ENCODE measurements at places on chromosomes 11 and 22. TPM values are rescaled to one million over a fixed set of nuclear protein-coding genes. Genes with fewer than 3 reads are reported as not detected.

GRCh38 chr11:112745973-112746372 lies 215.2 kb upstream of the NCAM1 start:
- no peak for DNase-seq

DNA sequence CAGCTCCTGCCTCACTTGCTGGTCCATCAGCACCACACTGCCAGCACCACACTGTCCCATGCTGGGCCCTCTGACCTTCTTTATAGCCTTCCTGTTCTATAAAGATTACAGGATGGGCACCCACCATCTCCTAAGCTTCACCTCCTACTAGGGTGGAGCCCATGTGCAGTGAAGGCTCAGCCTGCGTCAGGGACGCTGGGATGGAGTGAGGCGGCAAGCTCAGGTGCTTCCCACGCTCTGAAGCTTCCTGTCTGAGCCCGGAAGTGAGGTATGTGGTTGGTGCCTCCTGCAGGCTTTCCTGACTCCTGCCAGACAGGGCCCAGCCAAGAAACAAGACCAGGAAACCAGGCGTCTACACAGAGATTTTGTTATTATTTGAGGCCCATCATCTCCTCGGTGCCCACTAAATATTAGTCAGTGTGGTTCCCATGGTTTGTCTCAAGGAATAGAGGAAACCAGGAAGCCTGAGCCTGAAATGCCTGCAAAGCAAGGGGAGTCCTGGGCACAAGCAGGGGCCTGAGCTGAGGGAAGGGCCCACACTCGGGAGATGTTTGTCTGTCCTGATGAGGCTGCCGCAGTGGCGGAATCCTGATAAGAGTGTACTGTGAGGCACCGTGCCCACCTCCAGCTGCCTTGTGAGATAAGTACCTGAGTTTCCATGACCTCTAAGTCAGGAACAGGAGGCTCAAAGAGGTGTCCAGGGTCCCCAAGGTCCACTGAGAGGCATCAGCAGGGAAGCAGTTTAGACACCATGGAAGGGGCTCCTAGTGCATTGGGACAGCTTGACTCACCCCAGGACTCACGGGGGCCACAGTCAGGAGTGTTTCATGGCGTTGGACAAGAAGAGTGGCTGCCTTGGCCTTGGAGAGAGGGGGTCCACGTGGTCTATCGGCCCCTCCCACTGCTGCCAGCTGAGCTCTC lies 22.0 kb downstream of the RSPH14 start:
- DNase-seq: no peak

DNA sequence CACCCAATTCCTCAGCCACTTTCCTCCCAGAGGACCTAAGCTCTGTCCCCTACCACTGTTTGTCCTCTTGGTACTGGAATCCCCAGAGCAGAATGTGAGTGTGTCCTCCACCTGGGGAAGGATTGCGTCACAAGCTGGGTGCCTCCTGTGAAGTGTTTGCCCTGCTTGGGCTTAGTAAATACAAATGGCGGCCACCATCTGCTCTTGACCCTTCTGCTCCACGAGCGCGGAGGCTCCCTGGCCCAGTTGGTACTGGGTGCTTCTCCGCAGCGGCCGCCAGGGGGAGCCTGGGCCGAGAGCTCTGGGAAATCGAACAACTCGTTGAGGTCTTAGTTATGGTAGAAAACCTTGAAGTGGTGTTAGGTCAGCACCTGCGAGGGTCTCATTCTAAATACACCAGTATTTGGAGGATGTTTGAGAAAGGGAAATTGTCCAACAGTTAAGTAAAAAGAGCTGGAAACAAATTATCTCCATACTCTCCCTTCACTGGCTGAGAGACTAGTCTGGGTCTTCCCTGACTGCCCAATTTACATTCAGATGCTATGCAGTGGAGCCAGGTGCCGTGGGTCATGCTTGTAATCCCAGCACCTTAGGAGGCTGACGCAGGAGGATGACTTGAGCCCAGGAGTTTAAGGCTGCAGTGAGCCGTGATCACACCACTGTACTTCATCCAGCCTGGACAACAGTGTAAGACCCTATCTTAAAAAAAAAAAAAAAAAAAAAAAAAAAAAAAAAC lies 74.6 kb upstream of the TEAD1 start:
- DNase-seq: no peak

The MS4A12 gene
- not detected for total RNA-seq

DNA sequence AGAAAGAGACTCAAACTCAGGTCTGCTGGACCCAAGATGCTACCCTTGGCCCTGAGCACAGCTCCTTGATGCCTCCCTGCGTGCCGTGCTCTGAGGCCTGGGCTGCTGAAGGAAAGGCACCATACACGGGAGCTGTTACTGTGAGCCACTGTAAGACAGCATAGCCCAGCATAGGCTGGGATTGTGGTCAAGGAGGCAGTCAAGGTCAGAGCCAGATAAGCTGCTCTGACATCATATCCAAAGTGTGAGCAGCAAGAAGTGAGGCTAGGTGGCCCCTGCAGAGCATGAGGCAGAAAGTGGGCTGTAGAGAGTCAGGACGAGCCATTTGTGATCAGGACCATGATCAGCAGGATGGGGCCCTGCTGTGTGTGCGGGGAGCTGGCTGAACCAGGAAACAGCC lies 7.7 kb downstream of the SLC22A8 start:
- no peak for DNase-seq

The RAG2 gene
- 0.30 TPM for total RNA-seq

The MMP11 gene
- 4.9 TPM for total RNA-seq

The IL17REL gene
- total RNA-seq: not detected

- no peak for DNase-seq
Observed at GRCh38 chr22:33038836-33039235, 19.3 kb downstream of the SYN3 start.

DNA sequence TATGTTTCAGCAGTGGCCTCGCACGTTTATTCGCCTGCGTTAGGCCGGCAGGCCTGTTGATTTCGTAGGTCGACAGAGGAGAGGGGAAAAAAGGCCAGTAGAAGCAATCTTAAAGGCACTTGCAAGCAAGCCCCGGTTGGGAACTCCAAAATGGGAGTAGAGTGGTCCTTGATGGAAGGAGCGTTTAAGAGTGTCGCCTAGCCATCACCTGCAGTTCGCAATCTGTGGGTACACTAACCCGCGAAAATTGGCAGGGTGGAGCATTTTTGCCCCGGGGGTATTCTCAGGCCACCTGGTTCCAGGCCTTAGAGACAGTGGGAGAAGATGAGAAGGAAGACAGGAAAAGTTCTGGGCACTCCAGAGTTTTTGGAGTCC lies 1.1 kb downstream of the EWSR1 start:
- DNase-seq: no peak

DNA sequence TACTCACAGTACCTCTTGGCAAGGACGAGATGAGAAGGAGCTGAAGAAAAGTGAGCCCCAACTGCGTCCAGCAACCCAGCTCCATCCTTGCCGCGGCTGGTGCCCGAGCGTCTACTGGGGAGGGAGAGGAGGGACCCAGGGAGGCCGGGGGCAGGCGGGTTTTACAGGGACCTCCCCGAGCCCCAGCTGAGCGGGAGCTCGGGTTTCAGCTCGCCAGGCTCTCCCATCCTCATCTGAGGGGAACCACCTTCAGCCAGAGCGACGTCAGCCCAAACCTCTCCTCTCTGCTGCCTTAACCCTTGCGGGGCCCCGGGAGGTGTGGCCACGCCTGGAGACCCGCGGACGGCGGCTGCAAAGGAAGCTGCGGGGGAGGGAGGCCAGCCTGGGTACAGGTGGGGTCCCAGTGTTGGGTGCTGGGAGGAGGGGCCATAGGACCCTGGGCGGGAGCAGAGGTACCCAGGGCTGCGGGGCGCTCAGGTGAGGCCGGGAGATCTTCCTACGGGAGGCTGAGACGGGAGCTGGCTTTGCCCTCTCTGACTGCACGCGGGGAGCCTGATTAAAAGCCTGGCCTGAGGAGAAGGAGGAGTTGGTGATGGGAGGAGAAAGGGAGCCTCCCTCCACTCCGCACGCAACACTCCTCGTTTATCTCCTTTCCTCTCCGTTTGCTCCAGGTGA lies at the start of gene PAMR1:
Gene PAMR1, minus strand, starts transcription at position 116 of the 675 bp plus-strand sequence. Its CDS starts 31 bp downstream, at position 85.
- peak; percentile 30 for DNase-seq

DNA sequence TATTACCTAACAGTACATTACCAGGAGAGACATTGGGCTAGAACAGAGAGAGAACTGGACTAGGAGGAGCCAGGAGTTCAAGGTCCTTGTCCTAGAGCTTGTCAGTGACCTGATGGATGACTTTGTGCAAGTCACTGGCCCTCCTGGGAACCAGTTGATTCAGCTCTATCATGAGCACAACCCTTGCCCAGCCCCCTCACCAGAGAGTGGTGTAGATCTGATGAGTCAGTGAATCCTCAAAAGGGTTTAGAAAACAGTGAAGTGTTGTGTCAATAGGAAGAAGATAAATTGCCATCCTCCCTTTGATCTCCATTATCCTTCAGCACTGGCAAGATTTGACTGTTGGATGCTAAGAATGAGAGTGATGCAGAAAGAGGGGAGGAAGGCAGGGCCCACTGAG lies 24.3 kb downstream of the NEU3 start:
- DNase-seq: no peak

- peak; percentile 72 for DNase-seq
Observed at GRCh38 chr11:120184371-120184945, 26.4 kb upstream of the OAF start.

GRCh38 chr11:614623-615503 lies 887 bp downstream of the IRF7 start:
- DNase-seq: no peak

GRCh38 chr11:72826191-72826941 lies 12.2 kb downstream of the ATG16L2 start:
- no peak for DNase-seq

GRCh38 chr11:2612884-2613571 lies 86.8 kb downstream of the KCNQ1OT1 start:
- DNase-seq: no peak

- DNase-seq: no peak
Observed at GRCh38 chr22:42788466-42788865, 67.8 kb upstream of the A4GALT start.

The UCP3 gene
- total RNA-seq: 0.39 TPM

GRCh38 chr11:11089805-11090204 lies 232.0 kb upstream of the ZBED5 start:
- DNase-seq: no peak

- peak; percentile 49 for DNase-seq
Observed at GRCh38 chr11:118609380-118610224, 2.2 kb downstream of the PHLDB1 start.

- no peak for DNase-seq
Observed at GRCh38 chr11:45995342-45995734, 72.9 kb downstream of the LARGE2 start.

DNA sequence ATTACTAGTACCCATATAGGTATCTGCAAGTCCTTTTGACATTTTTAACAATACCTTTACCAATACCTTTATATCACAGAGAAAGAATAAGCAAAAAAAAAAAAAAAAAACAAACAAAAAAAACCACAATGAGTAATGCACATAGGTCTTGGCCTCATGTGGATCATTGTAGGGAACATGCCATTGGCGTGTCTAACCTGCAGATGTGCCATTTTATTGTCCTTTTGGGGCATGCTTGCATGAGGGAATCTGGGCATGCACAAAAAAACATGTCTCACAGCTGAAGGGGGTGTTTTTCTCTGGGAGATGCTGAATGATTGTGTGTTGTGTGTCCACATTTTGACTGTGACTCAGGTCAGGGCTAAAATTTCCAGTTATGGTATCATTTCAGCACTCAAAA lies 361.6 kb downstream of the GUCY1A2 start:
- DNase-seq: no peak

GRCh38 chr11:110948112-110948511 lies 235.9 kb upstream of the ARHGAP20 start:
- DNase-seq: no peak

- no peak for DNase-seq
Observed at GRCh38 chr11:80722629-80723028, 1281.8 kb upstream of the TENM4 start.

- DNase-seq: no peak
Observed at GRCh38 chr11:103893371-103893770, 143.1 kb upstream of the DDI1 start.

DNA sequence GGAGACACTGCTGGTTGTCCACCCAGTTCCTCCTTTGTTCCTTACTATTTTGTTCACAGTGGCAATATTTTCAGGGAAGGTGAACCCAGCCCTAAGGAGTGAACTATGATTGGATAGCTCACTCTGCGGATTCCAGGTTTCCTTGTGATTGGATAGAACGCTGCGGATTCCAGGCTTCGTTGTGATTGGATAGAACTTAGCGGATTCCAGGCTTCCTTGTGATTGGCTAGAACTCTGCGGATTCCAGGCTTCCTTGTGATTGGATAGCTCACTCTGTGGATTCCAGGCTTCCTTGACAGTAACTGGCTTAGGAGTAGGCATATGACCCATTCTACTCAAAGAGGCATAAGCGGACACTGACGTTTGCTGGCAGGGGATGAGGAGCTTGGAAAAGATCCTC lies 28.6 kb upstream of the ADA2 start:
- DNase-seq: no peak

DNA sequence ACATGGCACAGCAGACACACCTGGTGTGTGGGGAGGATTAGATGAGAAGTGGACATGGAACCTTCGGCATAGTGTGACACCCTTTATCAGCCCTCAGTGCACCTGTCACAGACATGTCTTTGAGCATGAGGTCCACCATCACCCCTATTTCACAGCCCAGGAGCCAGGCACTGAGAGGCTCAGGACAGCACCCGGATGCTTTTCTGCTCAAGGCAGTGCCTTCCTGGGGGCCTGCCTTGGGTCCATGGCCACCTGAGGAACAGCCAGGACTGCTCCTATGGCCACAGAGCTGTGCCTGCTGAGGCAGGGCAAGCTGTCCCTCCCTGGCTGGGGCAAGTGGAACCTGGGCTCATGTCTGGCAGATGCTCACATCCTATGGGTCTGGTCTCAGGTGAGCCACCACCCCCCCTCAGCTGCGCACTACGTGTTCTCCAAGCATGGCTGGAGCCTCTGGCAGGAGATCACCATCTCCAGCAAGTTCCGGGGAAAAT lies 75.8 kb downstream of the MORC2 start:
- DNase-seq: no peak

The DGAT2 gene
- total RNA-seq: 79.3 TPM

DNA sequence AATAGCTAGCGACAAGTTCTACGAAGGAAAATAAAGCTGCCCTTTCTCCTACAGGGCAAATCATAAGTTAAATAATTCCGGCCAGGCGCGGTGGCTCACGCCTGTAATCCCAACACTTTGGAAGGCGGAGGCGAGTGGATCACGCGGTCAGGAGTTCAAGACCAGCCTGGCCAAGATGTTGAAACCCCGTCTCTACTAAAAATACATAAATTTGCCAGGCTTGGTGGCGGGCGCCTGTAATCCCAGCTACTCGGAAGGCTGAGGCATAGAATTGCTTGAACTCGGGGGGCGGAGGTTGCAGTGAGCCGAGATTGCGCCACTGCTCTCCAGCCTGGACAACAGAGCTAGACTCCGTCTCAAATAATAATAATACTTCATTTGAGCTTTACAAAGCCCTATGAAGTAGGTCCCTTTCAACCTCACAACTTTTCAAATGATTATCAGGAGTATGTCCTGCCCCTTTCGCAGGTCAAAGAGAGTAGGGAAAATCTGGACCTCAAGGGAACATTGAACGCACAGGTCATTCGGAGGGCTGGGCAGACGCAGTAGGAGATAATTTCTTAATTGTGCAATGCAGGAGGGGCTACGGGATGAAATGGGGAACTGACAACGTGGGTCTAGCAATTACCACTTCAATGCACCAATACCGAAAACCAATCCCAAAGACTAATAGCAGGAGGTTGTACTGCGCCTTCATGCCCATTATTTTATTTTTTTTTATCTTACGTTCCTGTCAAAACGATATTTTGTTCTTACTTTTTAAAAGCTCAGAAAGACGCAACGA lies 590 bp downstream of the COMMD9 start:
- DNase-seq: no peak
